ENCODE measurements at places on chromosomes 11 and 22.

DNA sequence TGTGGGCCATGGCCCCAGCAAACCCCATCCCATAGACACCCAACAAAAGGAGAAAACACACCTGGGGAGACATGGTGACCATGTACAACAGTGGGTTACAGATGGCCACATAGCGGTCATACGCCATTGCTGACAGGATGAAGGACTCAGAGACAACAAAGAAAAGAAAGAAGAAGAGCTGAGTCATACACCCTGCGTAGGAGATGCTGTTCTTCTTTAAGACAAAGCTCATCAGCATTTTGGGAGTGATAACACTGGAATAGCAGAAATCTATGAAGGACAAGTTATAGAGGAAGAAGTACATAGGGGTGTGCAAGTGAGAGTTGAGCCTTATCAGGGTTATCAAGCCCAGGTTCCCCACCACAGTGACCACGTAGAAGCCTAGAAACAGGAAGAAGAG is 4.9 kb downstream of the OR8B8 start:
- DNase-seq = no peak

- peak; percentile 81 for DNase-seq
Observed at GRCh38 chr22:43346521-43346929, 3.4 kb upstream of the SCUBE1 start.

- peak; percentile 20 for DNase-seq
Observed at GRCh38 chr11:129075757-129076156, 116.4 kb downstream of the ARHGAP32 start.

- no peak for DNase-seq
Observed at GRCh38 chr22:50435291-50436014, 39.4 kb downstream of the SBF1 start.

- peak; percentile 40 for DNase-seq
Observed at GRCh38 chr11:46900091-46900746, 18.1 kb downstream of the LRP4 start.

DNA sequence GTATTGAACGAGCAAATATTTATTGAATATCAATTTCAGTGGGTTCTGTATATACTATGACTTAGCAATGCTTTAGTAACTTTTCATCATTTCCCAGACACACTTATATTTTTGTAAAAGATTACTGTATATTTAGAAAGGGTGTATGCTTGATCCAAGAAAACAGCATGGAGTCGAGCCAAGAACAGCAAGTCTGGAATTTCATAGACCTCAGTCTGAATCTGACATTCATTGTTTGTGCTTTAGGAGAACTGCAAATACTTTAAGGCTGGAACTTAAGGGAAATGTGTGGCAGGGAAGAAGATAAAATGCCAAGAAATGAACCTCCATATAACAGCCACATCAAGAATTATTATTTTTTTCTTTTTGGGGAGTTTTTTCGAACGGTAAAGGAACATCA is 1156.8 kb downstream of the LRRC4C start:
- DNase-seq = no peak

DNA sequence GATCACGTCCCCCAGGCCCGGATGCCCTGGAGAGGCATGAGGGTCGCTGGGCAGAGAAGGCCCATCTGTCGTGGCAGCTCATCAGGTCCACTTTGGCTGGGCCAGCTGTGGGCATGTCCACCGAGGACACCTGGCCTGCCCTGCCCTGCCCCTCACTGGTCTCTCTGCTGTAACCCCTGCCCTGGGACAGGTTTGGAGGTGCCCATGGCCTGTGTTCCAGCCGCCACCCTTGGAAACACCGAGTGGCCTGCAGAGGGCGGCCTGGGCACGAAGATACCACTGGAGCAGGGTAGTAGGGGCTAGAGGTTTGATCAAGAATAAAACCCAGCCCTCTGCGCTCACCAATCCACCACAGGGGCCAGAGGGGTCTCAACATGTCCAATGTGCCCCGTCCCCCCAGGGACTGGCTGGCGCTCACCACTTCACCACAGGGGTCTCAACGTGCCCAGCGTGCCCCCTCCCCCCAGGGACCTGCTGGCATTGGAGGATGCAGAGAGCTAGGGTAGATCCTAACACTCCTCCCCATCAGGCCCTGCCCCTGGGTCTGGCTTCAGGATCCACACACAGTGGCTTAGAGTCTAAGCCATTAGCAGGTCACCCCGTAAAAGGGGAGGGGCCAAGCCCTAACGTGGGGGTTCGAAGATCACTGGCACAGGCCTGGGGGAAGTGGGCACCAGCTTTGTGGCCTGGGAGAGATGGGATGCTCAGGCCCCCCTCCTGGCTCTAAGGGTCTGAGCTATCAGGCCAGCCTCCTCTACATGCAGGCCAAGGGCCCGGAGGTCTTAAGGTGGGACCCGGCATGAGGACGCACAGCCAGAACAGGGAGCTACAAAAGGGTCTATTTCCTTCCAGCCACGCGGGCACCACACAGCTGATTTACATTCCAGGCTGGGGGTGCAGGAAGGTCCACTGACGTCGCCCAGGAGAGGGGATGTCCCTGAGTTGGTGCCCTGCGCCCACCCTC is 1.3 kb upstream of the HDAC10 start:
- DNase-seq = peak; percentile 74

Data from ELF-1 (cell line).